ENCODE measurements at places on chromosomes 5 and 9.

DNA sequence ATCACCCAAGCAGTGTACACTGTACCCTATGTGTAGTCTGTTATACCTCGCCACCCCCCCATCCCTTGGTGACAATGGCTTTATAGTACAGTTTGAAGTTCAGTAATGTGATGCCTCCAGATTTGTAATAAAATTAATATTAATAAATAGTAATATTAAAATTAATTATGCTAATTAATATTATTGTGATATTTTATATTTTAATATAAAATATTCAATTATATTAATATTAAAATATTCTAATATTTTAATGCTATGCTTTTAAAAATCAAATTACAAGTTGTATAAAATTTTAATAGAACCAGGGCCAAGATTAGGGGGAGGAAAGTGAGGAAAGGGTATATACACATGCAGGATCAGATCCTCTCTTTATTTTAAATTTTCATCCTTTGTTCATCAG, 147.7 kb upstream of the MAP3K1 start:
- DNase-seq, result no peak

GRCh38 chr9:106577121-106577520, 285.8 kb upstream of the ZNF462 start:
- no peak for DNase-seq

- DNase-seq, result no peak
These were observed 329.0 kb downstream of the ICE1 start for GRCh38 chr5:5751498-5751897.

DNA sequence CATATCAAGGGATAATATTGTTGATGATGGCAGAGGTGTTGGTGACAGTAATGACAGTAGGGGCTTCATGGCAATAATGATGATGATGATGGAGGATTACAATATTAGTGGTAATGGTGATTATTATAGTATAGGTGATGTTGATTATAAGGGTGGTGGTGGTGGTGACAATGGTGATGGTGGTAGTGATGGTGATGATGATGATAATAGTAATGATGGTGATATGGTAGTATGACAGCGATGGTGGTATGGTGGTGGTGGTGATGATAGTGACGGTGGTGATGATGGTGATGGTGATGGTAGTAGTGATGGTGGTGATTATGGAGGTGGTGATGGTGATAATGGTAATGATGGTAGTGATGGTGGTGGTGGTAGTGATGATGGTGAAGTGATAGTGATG, 13.6 kb downstream of the KCNIP1 start:
- no peak for DNase-seq

DNA sequence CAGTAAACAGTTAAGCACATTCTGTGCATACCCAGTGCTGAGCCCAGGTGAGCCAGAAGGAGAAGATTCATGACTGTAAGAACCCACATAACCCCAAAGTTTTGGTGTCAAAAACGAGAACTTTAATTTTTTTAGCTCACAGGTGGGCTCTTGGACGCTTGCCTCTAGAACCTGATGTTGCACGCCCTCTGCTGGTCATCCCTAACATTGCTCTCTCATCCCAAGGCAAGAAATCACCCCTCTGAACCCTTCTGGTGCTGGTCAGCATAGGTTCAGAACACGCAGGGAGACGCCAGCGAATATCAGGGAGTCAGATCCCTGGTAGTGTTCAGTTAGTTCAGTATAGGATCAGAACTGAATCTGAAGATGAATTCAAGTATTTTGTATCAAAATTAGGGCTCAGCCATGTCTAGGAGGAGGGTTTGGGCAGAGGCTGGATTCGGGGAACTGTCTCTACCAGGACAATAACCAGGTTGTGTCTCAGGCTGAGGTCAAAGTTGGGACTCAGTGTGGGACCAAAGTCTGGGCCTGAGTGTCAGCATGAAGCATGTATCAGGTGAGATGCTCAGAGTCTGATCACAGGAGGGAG, 4.1 kb upstream of the DNAJB5 start:
- DNase-seq, result peak; percentile 48

DNA sequence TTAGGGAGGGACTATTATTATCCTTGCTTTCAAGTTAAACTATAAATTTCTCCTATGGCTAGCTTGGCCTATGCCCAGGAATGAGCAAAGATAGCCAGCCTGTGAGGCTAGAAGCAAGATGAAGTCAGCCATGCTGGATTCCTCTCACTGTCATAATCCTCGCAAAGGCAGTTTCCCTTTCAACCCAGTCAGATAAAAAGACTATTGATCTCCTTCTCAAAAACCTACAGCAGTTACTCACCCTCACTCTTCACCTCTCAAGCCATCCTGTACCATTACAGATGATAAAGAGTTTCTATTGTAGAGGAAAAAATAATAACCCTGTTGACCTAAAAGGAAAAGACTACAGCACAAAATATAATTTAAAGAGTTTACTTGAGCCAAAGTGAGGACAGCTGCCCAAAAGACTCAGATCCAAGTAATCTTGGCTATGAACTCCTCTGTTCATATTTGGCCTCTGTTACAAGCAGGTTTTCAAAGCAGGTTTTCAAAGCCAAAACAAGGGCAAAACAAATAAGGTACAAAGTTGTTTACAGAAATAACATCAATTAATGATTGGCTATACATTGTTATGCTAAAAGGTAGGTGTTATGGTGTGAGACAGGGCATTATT, 41.7 kb downstream of the KCNV2 start:
- DNase-seq, result no peak

DNA sequence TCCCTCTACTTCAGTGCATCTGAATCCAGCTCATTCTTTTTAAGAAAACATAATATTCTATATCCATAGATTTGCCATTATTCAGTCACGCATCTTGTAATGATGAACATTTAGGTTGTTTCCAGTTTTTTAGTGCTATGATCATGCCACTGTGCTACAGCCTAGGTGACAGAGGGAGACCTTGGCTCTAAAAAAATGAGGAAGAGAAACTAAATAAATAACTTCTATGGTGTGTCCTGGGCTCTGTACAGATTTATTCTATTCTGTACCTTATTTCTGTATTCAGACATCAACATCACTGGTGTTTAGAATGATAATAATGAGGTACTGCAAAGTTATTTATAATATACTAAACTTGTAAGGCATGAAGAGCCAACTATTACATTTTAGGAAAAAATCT, 45.9 kb downstream of the PDE8B start:
- no peak for DNase-seq

DNA sequence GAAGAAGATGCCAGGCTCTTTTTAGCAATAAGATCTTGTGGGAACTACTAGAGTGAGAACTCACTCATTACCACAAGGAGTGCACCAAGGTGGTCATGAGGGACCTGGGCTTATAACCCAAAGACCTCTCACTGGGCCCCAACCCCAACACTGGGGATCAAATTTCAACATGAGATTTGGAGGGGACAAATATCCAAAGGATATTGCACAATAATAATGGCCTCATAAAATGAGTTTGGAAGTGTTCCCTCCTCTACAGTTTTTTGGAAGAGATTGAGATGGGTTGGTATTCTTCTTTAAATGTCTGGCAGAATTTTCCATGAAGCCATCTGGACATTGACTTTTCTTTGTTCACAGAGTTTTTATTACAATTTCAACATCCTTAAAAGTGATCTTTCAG, 38.0 kb upstream of the FAM120A start:
- DNase-seq, result no peak

DNA sequence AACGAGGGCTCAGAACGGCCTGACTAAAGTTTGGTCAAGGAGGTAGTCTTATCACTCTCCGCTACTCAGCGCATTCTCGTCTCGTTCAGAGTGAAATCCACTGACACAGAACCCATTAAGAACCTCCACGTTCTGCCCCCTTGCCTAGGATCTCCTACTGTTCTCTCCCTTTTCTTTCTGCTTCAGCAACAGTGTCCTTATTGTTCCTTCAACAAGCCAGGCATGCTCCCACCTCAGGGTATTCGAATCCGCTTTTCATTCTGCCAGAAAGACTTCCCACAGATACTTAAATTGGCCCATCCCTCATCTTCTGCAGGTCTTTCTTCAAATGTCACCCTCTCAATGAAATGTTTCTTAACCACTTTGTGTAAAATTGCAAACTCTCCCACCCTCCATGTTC, 4.3 kb upstream of the ZNF354C start:
- DNase-seq, result no peak

DNA sequence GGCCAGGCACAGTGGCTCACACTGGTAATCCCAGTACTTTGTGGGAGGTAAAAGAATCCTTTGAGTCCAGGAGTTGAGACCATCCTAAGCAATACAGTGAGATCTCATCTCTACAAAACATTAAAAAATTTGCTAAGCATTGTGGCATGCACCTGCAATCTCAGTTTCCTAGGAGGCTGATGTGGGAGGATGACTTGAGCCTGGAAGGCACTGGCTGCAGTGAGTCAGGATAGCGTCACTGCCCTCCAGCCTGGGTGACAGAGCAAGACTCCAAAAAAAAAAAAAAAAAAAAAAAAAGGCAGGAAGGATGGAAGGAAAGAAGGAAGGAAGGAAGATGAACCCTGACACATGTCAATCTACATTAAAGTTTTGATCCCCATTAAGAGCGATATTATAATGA, 1452.2 kb upstream of the ACO1 start:
- DNase-seq, result no peak

DNA sequence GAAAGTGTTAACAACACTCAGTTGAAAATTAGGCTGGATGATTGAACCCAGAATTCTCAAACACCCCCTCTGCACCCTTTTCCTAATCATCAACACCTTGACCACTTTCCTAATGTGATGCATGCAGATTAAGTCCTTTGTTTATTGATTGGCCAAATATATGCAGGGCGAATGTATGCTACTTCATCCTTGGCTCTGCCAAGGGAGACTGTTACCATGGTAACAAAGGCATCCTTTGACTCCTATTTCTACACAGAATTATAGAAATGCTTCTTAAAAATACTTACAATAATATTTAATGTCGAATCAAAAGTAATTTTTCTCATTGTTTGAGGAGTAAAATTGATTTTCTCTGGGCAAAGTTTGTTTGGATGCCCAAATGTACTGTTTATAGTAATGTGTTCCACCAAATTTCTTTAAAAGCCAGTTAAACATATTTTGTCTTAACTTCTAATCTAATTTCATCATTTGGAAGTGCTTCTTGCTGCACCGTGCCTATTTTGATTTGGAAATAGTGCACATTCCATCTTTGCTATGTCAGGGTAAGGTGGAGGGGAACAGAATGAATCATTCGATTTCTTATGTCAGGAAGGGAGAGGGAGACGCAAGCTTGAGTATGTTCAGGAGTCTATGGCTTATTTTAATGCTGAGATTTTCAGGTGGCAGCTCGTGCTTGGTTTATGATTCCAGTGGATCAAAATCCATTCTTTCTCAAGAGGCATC, 1384.3 kb upstream of the WWC1 start:
- DNase-seq, result no peak

DNA sequence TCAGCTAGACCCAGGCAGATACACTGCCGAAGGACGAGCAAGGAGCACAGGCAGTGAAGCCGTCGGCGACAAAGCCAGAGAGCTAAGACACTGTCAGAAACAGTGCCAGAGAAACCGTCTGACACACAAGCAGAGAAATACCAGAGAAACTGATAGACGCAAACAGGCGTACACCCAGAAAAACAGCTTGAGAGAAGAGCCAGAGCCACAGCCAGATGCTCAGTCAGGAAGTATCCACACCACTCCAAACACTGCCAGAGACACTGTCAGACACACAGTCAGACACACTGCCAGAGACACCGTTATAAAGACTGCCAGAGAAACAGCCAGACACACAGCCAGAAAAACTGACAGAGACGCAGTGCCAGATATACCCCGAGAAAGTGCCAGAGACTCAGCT, 19.1 kb downstream of the CNTFR start:
- no peak for DNase-seq

DNA sequence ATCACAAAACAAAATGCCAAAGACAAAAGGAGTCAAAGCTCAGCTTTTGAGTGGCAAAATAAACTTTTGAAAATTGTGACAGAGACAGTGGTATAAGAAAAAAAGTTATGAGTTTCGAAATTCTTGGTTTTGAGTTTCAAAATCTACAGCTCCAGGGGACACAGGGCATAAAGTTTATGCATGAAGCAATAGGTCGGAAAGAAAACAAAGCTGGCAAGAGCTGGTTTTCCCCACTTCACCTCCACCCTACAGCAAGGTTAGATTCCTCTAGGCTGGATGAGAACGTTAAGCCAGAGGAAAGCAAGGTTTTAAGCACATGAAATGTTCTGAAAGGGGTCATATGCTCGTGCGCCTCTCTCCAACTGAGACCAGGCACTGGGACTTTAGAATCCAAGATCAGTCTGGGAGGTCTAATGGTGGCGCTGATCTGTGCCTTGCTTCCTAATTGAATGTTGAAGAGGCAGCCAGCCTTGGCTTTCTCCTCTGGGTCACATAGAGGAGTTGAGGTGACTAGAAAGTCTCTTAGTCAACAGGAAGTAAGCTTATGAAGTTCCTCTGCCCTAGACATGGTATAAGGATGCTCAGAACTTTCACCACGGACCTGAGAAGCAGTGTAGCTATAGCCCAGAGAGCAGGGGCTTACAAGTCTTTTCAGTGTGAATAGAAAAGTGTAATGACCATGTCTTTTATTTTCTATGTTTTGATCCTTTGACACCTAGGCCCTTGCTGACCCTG, 167.7 kb upstream of the DMAC1 start:
- DNase-seq, result no peak

- DNase-seq, result no peak
These were observed 166.1 kb downstream of the BNC2 start for GRCh38 chr9:16704116-16705110.

DNA sequence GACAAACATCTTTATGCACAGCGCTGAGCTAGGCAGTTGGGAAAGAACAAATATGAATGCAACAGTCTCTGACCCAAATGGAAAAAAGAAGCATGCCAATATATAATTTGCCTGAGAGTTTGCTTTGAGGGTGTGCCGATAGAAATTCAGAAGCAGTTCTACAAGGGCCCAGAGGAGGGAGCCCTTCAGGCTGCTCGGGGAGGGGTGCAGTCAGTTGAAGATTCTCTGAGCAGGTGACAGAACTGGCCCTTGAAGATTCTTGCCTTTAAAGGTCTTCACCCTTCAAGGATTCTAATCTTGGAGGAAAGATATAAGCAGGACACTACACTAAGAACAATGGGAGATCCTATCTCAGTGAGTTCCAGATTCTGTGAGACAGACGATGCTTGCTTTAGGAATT, 3.7 kb upstream of the PAPPA start:
- no peak for DNase-seq

- no peak for DNase-seq
These were observed 764.2 kb upstream of the ZNF608 start for GRCh38 chr5:125510651-125511050.

DNA sequence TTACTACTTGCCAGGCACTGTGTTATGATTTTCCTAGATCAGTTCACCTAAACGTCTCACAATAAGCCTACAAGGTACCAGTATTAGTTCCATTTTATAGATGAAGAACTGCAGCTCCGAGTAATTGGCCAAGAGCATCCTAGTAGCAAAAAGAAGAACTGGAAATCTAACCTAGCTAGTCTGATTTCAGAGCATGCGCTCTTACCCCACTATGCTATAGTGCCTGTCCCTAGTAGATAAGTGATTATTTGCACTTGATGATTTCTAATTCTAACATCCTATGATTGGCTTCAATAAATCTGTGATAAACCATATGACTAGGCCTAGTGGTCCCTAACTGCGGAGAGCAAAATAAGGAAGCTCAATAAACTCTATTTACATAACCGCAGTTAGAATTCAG, 7.1 kb upstream of the PLAC8L1 start:
- no peak for DNase-seq

GRCh38 chr9:99851500-99851822, 29.8 kb downstream of the NR4A3 start:
- DNase-seq, result peak; percentile 70

GRCh38 chr5:159184858-159185381, 24.4 kb downstream of the RNF145 start:
- DNase-seq, result no peak

Measured in CD4-positive, alpha-beta T cell treated with Interferon alpha-2 for 1 hour (primary cell).